ENCODE measurements at places on chromosomes 3 and 15. TPM values are rescaled to one million over a fixed set of nuclear protein-coding genes. Genes with fewer than 3 reads are reported as not detected.

NEK10 gene
- total RNA-seq, result 0.51 TPM

HRG gene
- 378 TPM for total RNA-seq

PTX3 gene
- total RNA-seq, result not detected

RASSF1 gene
- 17.8 TPM for total RNA-seq

GP9 gene
- not detected for total RNA-seq

SLC38A3 gene
- total RNA-seq, result 177 TPM

MYEF2 gene
- 0.31 TPM for total RNA-seq

SERPINI1 gene
- total RNA-seq, result 0.44 TPM

Measured in right lobe of liver (tissue), 6 donors.